Cardiac fibroblast (primary cell): ENCODE measurements at places on chromosomes 13 and 19.
A peak's percentile ranks its signal among the peaks of the same experiment; 100 is the strongest.

DNA sequence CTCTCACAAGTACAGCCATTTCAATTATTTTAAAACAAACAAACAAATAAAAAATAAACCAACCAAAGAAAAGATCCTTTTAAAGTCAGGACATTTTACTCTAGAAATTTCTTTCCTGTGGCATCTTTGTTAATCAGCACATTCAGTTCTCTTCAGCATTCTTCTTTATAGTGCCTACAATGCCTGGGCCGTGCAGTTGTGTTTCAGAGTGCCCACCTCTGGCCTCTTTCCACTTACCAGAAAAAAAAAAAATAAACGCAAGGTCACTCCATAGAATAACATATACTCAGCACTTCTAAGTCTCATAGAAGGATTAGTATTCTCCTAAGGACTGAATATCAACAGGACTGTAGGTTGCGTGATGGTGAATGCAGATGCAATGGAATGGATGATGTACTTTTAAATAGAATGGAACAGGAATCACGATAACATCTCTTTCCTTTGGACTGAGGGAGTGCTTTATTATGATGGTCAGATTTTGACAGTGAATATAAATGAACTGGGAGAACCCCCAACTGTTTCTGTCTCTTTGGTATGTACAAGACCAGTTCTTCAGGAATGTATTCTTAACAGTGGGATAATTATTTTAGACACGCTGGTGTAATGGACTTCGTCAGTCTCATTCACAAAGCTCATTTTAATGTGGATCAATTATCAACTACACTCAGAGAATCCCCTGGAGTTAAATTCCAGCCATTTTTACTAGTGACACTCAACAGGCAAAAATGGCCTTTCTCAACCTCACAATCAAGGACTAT, 125.0 kb upstream of the NBEA start:
- no peak for DNase-seq

DNA sequence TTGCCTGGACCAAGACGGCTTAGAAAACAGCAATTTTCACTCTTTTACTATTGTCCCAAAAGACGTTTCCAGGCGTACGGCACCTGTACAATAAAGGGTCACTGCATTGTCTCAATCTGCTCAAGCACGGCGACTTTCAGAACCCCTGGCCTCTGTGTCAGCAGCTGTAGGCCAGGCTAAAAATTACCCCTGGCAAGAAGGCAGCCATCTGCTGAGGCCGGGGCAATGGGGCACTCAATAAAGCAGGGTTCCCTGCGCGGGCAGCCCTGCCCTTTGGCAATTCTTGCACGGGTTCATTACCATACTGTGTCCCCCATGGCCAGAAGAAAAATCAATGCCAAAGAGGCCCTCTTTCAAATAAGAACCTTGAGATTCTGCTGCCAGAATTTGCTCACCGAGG, 52.1 kb downstream of the STK24 start:
- DNase-seq: no peak

GRCh38 chr13:109403012-109403421, 383.4 kb downstream of the IRS2 start:
- no peak for DNase-seq

- peak; percentile 83 for DNase-seq
Observed at GRCh38 chr19:49712397-49712859, 21.5 kb downstream of the CPT1C start.

- DNase-seq: no peak
Observed at GRCh38 chr13:80070024-80070703, 270.8 kb downstream of the SPRY2 start.

- no peak for DNase-seq
Observed at GRCh38 chr13:80329250-80329649, 11.7 kb downstream of the SPRY2 start.

GRCh38 chr19:40808021-40808325, 9.0 kb downstream of the EGLN2 start:
- DNase-seq: no peak

- DNase-seq: no peak
Observed at GRCh38 chr19:33290956-33291622, 11.2 kb downstream of the CEBPA start.

- no peak for DNase-seq
Observed at GRCh38 chr13:113170511-113170910, 12.1 kb downstream of the PROZ start.

DNA sequence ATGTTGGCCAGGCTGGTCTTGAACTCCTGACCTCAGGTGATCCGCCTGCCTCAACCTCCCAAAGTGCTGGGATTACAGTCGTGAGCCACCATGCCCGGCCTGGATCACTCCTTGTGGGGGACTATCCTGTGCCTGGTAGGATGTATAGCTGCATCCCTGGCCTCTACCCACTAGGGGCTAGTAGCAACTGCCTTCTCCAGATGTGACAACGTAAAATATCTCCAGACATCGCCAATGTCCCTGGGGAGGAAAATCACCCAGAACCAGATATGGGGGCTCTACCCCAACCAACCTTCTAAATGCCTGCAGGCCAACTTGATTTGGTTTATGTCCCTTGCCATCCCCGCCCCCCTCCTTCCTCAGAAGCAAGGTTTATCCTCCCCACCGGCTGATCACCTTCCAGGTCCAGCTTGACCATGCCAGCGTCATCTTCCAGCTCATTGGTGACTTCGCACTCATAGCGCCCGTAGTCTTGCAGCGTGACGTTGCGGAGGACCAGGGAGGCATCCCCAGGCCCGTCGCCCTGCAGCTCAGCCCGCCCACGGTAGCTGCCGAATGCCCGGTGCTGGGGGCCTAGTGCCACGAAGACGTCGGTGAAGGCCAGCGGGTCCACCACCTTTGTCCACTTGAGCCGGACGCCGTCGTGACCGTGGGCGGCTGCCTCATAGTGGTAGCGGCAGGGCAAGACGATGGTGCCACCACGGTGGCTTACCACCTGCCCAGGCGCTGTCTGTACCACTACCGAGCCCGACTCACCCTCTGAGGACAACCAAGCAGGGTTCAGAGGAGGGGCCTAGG, 12.5 kb downstream of the TM6SF2 start:
- no peak for DNase-seq

- no peak for DNase-seq
Observed at GRCh38 chr13:57969951-57970350, 338.4 kb downstream of the PCDH17 start.

GRCh38 chr19:664913-665443, 2.0 kb upstream of the RNF126 start:
- peak; percentile 83 for DNase-seq

DNA sequence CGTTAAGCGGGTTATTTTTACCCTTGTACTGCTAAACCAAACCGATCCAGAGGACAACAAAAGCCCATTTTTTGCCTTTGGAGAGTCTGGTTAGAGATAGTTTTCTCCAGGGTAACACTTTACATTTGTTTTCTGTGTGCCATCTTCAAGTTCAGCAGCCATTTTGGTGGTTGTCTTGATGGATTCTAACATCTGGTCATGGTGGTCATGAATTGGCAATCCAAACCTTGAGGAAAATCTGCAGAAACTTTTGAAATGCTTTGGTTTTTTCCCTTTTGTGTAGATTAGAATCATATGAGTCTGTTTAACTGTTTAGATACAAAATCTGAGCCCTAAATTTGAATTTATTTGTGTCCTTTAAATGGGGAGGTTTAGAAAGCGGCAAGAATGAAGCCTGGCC, 16.6 kb downstream of the HNRNPM start:
- DNase-seq: no peak

GRCh38 chr19:4522291-4523002, 4.2 kb upstream of the PLIN4 start:
- DNase-seq: peak; percentile 26

- peak; percentile 56 for DNase-seq
Observed at GRCh38 chr19:41821003-41821735, 23.3 kb downstream of the LYPD4 start.

DNA sequence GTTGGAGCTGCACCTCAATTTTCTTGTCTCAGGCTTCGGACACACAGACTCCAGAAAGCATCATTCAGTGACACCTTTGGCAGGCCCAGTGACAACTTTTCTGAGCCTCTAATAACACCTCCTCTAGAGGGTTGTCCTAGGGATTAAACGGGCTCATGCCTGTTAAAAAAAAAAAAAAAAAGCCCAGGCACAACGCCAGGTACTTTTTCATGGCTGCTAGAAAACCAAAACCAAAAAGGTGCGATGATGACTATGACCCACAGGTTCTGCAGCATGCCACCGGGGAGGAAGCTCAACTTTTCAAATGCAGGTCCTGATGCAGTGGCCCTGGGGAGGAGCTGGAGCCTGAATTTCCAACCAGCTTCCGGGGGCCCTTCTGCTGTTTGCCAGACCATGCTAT, 184.2 kb downstream of the ABCC4 start:
- no peak for DNase-seq

DNA sequence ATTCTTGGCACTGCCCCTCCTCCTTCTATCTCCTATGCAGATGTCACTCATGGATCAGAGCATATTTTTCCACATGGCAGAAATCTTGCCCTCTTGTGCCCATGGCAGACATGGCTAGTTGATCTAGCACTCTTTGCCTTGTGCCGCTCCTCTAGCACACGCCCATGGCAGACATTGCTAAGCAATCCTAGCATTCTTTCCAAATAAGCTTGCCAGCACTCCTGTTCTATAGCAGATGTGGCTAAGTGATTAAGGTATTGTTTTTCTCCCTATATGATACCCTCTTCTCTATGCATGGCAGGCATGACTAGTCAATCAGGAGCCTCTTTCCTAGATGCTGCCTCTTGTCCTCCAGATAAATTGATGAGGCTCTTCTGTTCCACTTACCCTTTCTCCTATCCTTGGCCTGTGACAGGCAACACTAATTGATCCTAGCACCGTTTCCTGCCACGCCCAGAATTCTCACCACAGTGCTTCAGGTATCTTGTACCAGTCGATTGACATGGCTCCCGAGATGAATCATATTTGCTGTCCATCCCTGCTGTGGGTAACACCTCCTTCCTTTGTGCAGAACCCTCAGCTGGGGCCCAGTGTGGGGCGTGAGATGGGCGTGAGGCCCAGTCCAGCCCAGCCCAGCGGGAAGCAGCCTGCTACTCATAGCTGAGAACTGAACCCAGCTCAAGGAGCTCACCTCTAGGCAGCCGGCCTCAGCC, 26.9 kb downstream of the TMED1 start:
- DNase-seq: peak; percentile 60

DNA sequence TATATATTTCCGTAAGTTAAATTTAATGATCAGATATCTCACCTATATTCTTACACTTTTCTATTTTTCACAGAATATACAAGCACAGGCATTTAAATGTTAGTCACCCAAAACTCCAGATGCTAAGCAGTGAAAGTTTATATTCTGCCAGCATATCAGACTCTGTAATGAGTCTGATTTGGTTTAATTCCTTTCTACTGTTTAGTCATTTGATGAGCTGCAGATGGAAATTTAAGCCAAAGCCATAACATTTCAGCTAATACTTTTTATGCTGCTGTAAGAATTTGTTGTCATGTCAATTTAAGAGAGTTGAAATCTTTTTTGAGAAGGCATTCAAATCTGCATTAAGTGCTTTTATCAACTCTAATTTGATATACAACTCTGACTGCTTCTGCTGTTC, 8.0 kb downstream of the FRY start:
- DNase-seq: no peak

DNA sequence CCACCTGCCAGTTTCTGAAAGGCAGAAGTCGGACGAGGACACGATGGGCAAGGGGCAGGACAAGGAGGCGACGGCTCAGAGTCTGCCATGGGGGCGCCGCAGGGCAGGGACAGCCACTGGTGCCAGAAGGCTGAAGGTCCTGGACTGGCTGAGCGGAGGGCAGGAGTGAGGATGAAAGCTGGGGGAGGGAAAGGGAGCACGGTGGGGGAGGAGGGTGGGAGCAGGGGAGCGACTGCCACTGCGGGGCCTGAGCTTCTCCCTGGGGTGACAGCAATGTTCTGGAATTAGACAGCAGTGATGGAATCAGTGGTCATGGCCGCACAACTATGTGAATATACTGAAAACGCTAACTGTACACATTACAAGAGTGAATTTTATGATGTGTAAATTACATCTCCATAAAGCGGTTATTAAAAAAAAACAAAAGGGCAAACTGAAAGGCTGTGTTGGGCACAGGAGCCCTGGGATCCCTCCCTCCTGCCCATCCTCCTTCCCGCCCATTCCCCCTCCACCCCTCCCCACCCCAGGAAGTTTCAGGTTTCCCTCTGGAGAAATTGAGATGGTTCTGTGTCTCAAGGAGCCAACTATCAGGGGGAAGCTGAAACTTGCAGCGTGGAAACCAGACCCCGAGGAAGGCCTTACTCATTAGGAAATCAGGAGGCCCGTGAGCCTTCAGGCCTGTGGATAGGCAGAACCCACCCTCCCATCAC, 15.9 kb downstream of the MLLT1 start:
- no peak for DNase-seq

- DNase-seq: no peak
Observed at GRCh38 chr13:85080691-85081090, 718.5 kb downstream of the SLITRK6 start.

GRCh38 chr19:54530866-54531265, 28.2 kb downstream of the LAIR2 start:
- no peak for DNase-seq

DNA sequence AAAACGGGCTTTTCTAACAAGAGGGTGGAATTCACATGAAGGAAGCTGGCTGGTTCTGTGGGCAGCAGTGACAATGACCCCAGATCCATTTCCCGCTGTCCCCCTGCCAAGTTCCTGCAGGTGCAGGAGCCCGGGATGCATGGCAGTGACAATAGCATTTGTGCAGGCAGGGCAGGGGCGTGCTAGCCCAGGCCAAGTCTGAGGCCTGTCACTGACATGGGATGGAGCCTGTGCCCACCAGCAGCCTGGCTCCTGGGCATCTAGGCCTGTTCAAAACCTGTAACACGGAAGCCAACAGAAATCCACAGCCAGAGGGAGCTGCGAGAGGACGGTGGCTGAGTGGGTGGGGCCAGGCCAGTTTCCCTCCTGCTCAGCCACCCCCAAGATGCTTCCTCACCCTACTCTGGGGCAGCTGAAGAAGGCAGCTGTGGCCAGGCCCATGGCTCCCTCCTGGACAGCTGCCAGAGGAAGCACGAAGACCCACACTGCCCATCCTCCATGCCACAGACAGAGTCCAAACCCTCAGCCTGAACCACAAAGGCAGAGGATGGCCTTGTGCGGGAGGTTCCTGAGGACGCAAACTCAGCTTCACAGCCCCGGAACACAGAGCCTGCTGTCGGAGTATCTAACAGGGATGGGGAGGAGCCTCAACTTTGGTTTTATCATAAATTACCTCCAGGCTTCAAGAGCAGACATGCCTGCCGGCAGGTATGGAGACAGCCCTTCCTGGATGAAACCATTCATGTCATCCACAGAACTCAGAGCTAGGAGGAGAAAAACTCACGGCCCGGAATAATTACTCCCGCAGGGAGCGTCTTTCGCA, 74.0 kb downstream of the CEBPG start:
- DNase-seq: no peak

DNA sequence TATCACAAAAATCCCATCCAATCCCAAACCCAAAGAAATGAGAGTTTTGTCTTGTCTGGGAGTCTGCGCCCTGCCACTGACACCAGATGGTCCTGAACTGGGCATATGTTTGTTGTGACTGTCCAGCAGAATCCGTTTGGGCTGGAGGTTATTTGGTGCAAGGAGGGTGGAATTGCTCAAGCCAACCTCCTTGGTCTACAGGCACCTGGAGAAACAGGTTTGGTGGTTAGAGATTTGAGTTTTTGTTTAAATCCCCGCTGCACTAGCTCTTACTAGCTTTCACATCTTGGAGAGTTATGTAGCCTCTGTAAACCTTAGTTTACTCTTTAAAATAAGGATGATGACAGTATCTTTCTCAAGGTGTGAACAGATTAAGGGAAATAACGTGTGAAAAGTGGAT, 101.7 kb downstream of the SLC7A1 start:
- no peak for DNase-seq
